Fibroblast of villous mesenchyme (primary cell): ENCODE measurements at places on chromosomes 4 and X. TPM values are rescaled to one million over a fixed set of nuclear protein-coding genes. Genes with fewer than 3 reads are reported as not detected.

DNA sequence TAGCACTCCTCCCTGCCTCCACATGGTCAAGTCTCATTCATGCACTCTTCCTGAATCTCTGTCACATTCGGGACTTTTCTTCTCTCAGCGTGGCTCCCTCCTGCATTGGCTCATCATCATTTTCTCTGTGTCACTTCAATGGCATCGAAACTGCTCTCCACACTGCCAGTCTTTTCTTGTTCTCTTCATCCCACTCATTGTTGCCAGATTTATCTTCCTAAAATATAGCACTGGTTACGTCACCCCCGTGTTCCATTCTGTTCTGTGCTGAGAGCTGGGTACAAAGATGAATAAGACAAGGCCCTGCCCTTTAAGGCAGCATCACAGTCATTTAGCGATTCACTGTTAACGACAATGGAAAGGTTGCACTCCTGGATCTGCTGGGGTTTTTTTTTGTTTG is 174.4 kb upstream of the TBC1D9 start:
- no peak for DNase-seq

DNA sequence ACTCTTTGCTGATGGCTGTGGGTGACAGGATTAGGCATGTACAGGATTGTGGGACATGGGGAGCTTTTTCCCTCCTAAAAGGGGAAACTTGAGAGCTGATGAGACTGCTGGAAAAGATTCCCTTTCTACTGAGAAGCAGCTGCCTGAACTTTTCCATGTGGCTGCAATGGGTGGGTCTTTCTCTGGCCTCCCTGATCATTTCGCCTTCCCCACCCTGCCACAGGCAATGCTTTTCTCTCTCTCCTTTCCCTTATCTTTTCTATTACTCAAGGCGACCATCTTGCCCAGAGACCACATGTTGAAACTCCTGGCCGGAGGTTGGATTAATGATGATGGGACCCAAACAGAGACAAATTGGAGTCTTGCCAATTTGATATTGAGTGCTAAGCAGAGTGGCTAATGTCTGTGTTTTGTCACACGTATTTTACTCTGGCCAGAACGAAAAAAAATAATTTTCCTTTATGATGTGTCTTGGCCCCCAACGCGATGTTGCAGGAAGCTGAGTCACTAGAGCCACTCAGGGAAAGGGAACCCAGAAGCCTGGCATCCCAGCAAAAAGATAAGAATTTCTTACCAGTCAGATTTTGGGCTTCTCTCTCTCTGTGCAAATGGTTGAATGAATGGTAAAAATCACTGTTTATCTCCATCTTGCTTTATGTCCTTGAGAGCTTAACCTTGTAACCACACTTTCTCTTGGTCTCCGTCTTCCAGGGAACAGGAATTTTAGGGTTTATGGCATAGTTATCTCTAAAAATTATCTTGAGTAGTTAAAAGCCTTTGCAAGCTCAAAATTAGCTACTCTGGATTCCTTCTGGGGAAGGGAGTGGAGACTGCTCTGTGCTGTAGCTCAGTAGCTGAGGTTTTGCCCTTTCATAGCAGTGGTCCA is 19.4 kb upstream of the ATP8A1 start:
- DNase-seq, result no peak

DNA sequence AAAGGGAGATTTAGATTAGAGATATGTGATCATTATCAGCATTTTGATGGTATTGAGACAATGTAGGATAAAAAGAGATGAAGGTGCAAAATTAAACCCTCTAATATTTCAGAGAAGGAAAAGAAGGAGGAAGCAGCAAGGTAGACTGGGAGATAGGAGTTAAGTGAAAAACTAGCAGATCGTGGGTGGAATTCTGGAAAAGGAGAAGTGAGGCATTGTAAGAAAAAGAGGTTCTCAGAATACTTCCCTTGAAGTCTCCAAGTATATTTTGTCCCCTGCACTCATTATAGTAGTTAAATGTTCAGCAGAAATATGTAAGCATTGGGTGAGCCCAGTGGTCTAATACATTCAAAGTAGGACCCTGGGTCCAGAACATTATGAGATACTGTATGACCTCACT is 30.3 kb downstream of the COPS4 start:
- no peak for DNase-seq

- no peak for DNase-seq
Measured at GRCh38 chr4:86294883-86295282, 65.0 kb downstream of the MAPK10 start.

GRCh38 chr4:87339440-87339839 is 16.8 kb upstream of the HSD17B13 start:
- DNase-seq, result peak; percentile 14

DNA sequence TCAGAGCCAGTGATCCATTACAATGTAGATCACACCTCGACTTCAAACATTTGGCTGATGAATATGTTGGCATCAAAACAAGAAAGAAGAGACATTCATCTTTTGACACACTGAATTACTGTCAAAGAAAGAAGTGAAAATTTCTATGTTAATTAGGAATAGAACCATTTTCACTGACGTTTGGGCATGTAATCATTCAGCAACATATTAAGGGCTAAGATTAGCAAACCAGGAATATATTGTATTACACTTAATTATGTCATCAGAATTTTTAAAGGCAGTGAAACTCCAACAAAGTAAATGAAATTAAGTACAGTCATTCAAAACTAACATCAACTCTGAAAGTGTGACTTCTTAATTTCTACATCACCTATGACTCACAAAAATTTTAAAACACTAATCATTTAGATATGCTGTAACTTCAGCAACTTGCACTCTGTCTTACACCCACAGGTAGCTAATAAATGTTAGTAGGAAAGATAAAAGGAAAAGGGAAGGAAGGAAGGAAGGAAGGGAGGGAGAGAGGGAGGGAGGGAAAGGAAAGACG is 1.4 kb upstream of the SMR3A start:
- no peak for DNase-seq

GRCh38 chrX:154091678-154092077 is 5.8 kb downstream of the MECP2 start:
- DNase-seq, result no peak

- DNase-seq, result no peak
Measured at GRCh38 chr4:110683601-110684000, 60.7 kb upstream of the PITX2 start.

DNA sequence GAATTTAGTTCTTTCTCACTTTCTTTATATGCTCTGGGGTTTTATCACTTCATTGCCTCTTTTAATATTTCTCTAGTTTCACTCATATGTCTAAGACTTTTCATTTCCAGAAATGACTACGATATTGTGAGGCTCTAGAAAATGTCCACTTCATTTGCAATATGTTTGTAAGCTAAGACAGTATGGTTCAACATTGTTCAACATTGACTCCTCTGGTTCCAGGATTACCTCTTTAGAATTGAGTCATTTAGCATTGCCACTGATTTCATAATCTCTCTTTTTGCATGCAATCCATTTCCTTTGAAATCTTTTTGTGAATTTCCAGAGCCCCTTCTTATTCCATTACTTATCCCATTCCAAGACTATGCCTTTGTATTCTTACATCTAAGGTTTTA is 32.3 kb downstream of the BBS12 start:
- peak; percentile 89 for DNase-seq

DNA sequence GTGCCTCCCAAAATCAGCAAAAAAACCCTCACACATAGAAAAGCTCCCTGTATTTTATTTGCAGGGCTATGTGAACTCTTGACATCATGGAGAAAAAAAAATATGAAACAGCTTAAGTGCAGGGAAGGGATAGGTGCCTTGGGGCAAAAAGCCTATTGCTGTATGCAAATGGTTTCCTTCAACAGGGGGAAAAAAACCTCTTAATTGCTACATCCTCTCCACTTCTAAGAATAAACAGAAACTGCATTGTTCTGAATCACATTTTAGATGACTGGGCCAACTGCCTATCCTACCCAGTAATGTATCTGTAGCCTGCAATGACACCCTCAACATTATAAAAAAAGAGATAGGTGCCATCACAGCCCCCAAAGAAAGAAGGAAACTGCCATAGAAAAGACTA is 229.4 kb upstream of the GALNTL6 start:
- no peak for DNase-seq

GRCh38 chr4:143699331-143700045 is 987 bp downstream of the FREM3 start:
- no peak for DNase-seq

DNA sequence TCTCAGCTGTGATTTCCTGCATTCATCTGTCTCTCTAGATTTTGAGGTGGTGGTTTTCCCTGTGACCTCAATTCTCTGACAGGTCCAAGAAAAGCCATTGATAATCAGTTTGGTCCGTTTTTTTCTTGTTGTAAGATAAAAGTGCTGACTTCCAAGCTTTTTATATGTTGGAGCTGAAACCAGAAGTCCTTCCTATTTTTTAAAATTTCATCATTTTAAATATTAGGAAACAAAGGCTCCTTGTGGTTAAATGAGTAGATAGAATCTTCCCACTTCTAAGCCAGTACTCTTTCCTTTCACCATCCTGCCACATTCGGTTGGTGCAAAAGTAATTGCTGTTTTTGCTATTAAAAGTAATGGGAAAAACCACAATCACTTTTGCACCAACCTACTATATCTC is 18.3 kb downstream of the RNF175 start:
- no peak for DNase-seq

DNA sequence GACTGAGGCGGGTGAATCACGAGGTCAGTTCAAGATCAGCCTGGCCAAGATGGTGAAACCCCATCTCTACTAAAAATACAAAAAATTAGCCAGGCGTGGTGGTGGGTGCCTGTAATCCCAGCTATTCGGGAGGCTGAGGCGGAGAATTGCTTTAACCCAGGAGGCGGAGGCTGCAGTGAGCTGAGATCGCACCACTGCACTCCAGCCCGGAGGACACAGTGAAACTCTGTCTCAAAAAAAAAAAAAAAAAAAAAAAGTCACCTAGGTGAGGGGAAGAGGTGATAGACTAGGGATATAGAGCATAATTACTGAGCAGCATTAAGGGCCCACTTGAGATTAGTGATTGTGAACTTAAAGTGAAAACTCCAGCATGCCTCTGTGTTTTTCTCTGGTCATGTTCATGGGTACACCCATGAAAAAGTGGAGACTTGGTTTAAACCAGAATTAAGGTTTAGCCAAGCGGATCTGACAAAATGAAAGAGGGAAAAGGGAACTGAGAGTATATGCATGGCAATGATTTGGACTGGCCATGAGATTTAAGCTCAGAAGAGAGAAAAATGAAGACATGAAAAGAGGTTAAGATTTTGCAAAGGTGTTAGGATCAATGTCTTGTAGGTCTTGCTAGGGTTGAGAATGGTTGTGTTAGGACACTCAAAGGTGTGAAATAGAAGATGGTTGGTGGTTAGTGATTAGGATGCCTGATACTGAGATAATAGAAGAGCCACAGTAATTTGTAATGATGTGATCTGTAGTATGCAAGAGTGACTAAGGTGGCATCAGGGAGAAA is 105.0 kb downstream of the RAB28 start:
- no peak for DNase-seq

- peak; percentile 13 for DNase-seq
Measured at GRCh38 chrX:103310555-103311398, at the start of gene BEX2. BEX2 (minus strand) TSS chrX:103310990; CDS start chrX:103309976, 1,014 bp downstream.

DNA sequence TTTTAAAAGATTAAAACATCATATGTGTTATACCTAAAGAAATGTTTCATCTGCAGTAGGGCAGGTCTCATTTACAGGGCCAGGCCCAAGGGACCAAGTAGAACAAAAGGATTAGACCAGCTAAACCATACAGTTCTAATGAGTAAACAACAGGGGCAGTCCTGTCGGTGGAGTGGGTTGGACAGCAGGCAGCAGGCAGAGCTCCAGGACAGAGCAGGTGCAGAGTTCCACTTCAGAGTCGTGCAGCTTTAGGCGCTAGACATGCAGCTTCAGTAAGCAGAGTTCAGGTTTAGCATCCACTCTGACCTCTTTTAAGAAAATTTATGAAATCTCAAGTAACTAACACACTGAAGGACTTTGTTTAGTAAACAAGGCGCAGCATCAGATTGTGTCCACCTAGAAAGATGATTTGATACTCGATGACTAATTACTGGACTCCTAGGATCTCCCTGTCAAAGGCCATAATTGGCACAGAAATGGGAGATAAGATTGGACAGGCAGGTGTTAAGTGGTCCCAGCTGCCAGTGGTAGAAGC is 487.7 kb upstream of the INTU start:
- no peak for DNase-seq

DNA sequence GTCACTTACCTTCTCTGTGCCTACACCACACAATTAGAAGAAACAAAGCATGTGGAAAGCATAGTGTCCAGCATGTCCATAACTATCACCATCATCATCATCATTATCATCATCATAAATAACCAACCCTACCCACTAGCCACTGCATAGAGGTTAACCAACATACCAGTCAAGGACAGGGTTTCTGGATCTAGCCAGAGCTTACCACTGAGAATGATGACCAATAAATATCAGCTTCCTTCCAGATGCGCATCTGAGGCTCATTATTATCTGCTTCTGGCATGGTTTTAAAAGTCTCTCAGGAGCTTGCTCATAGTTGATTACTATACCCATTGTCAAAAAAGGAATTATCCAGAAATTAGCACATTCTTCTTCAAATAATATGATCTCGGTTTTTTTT is 25.5 kb upstream of the MYOZ2 start:
- DNase-seq, result no peak

- no peak for DNase-seq
Measured at GRCh38 chr4:130603043-130603442, 1507.1 kb downstream of the C4orf33 start.

DNA sequence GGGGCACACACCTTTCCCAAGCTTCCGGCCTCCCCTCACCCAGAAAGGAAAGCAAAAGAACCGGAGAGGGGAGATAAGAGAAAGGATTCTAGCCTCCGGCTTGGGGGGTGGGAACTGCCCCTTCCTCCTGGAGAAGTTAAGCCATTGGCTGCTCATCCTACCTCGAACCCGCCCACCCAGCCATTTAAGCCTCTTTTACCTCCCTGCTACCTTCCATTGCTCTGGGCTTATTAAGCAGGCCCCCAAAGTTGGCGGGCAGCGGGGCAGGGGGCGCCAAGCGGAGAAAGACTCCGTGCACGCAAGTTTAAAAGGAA is 2.3 kb downstream of the MAML3 start:
- DNase-seq, result peak; percentile 84

DNA sequence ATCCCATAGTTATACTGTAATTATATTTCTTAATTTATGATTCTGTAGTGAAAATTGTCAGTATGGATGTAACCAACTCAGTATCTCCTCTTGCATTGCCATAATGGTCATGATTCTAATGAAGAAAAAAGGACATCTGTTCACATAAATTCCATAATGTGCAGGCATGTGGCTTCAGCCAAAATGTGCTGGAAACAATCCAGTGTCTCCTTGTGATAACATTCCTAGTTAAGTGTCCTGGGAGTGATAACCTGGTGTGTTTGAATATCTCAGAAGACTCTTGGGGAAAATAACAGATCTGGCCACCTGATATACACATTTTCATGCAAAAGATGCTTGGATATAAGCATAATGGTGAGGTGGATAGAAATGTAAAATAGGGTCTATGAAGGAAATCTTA is 2309.8 kb downstream of the PCDH7 start:
- no peak for DNase-seq

PCDH7 gene
- 53.1 and 122 TPM in 2 replicates for total RNA-seq

GPR82 gene
- under 0.01 TPM in 1 of 2 replicates, not detected in the other for total RNA-seq

CCDC149 gene
- total RNA-seq, result 6.1 and 8.6 TPM in 2 replicates

HSFX2 gene
- total RNA-seq, result 0.86 TPM in 1 of 2 replicates, not detected in the other

CHRDL1 gene
- total RNA-seq, result under 0.01 TPM in 2 replicates

GIMD1 gene
- total RNA-seq, result not detected in 2 replicates

HCCS gene
- total RNA-seq, result 17.7 and 32.0 TPM in 2 replicates

POU4F2 gene
- not detected in 2 replicates for total RNA-seq

LIMCH1 gene
- total RNA-seq, result 3.9 and 8.4 TPM in 2 replicates

CENPVL3 gene
- total RNA-seq, result not detected in 2 replicates

PDE5A gene
- 109 and 162 TPM in 2 replicates for total RNA-seq

GRPR gene
- 0.32 and 0.43 TPM in 2 replicates for total RNA-seq
